Activated CD4-positive, alpha-beta T cell treated with anti-CD3 and anti-CD28 coated beads, Interleukin-2, amount 50 U/mL, for 16 hours (primary cell): ENCODE measurements at places on chromosomes 5 and 9.

GRCh38 chr9:99173570-99174504, 47.9 kb downstream of the ALG2 start:
- peak; percentile 43 for DNase-seq

DNA sequence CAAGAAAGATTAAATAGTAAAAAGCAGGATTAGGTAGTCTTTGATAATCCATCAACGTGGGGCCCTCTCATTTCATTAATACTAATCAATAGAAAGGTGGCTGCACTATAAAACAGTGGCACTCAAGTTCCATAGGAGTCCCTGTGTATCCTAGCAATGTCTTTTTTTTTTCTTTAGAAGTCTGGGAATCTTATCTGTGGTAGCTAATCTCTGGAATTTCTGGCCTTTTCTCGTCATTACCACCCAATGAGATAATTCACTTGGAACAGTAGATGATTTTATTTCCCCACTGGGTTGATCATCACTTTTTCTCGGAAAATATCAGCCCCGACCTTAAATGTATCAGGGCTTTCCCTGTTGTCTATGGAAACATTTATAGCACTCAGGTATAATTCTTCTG, 86.8 kb upstream of the CDH6 start:
- DNase-seq = no peak

DNA sequence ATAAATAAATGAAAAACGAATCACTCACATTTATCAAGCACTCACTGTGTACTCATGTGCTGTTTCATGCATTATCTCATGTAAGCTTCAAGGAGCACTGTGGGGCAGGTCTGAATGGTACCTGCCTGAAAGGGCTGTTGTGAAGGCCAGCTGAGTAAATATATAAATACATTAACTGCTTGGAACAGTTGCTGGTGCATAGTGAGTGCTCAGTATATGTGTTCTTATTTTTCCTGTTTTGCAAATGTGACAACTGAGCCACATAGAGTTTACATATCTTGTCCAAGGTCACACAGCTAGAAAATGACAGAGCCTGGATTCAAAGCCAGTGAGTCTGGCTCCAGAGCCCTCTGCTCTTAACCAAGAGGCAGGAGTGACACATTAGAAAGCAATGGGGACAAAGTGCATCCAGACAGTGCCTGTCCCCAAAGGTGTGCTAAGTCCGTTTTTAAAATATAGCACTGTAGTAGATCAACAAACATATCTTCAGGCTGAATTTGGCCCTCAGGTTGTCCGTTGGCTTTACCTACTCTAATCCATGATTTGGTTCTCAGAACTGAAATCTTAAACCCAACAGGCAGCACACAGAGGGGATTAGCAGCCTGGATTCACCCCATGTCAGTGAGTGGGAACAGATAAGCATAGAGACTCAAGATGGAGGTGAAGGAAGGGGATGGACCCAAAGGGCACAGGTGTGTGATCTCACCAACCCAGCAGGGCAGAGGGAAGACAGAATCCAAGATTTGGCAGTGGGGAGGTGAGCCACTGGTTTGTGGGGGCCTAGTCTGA, 70.8 kb downstream of the WWC1 start:
- DNase-seq = no peak

DNA sequence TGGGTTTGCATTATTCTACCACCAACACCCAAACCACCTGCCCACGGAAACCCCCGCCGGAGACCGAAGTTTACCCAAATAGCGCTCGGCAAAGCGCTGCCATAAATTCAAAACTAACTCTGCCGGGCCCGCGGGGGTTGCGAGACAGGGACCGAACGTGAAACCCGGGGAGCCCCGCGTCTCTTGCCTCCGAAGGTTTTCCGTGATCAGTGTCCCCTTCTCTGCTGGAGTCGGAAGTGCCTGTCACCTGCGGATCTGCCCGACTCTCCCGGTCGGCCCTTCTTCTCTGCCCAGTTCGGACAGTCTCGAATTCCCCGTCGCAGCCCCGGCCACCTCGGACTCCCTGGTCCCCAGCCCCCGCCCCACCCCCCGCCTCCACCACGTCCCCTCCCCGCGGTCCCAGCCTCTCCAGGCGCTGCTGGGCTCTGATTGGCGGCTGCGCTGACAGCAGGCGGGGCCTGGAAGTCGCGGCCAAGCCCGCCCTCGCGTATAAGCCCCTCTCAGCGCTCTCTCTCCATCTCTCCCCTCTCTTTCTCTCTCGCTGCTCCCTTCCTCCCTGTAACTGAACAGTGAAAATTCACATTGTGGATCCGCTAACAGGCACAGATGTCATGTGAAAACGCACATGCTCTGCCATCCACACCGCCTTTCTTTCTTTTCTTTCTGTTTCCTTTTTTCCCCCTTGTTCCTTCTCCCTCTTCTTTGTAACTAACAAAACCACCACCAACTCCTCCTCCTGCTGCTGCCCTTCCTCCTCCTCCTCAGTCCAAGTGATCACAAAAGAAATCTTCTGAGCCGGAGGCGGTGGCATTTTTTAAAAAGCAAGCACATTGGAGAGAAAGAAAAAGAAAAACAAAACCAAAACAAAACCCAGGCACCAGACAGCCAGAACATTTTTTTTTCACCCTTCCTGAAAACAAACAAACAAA, at the start of gene RORB:
Gene RORB (plus strand): TSS at position 517 of the 929 bp plus-strand sequence. CDS start 642 bp downstream, outside the sequence.
- peak; percentile 40 for DNase-seq

GRCh38 chr5:2708132-2708531, 43.3 kb downstream of the IRX2 start:
- no peak for DNase-seq

GRCh38 chr5:56095579-56096102, 100.9 kb upstream of the IL6ST start:
- DNase-seq = no peak

- no peak for DNase-seq
Observed at GRCh38 chr5:117652958-117653280, 1078.3 kb upstream of the SEMA6A start.

DNA sequence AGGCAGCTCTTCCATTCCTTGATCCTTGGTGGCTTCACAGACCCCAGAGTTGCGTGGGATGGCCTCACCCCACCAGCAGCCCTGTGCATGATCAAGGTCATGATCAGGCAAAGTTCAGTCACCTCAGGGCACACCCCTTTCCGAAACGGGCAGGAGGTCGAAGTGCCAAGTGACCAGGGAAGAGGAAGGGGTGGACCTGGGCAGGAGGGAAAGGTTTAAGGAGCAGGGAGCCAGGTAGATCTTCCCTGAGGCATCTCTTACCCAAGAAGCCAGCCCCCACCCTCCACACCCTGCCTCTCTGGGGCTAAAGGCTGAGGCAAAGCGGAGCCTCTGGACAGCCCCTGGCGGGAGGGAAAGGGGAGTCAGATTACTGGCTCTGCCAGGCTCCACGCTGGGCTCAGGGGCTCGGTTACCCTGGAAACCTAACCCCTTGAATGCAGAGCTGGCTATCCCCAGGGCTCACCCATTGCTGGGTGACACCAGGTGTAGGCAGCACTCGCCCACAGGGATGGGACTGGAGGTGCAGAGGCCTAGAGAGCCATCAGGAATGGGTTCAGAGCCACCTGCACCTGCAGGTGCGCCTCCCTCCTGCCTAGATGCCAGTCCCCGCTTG, 3.6 kb downstream of the MGAT4B start:
- DNase-seq = no peak

- no peak for DNase-seq
Observed at GRCh38 chr5:4722886-4723285, 417.2 kb upstream of the ADAMTS16 start.

- DNase-seq = no peak
Observed at GRCh38 chr5:96648023-96648422, 14.2 kb upstream of the CAST start.

DNA sequence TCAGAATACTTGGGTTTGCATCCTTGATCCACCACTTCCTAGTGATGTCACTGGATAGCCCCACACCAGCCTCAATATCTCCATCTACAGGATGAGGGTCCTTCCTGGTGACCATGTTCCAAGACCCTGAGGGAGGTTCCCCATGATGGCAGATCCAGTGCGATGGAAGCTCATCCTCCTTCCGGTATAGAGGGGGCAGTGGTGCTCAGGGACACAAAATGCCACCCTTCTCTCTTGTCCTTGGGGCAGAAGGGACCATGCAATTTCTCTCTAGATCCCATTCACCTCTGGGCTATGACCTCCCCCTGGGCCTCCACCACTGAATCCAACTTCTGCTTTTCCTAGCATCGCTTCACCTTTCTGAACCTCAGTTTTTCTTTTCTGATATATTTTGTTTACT, 5.4 kb upstream of the SLC25A51 start:
- DNase-seq = no peak

GRCh38 chr5:78799266-78800017, 150.9 kb upstream of the LHFPL2 start:
- no peak for DNase-seq

GRCh38 chr9:9045572-9045971, 1246.0 kb upstream of the DMAC1 start:
- DNase-seq = no peak

DNA sequence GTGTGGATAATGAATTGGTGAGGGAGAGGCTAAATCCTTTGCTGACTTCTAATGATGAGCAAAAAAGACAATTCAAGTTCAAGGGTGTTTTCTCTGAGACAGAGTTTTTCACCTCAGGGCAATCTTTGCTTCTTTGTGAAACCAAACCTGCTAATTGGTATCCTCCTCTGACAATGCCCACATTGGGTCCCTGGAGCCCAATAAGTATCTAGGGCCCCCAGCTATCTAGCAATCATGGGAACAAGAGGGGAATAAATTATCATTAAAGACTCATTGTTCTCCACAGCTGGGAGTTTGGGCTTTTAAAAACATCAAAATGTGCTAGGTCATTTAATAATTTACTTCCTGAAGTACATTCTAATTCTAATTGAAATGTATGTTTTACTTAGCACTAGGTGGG, 227.3 kb downstream of the TMEM167A start:
- DNase-seq = no peak
